Erythroblast (primary cell): ENCODE measurements at places on chromosomes 3 and 15.

GRCh38 chr3:99175276-99175812 lies 273.8 kb upstream of the DCBLD2 start:
- DNase-seq = no peak

DNA sequence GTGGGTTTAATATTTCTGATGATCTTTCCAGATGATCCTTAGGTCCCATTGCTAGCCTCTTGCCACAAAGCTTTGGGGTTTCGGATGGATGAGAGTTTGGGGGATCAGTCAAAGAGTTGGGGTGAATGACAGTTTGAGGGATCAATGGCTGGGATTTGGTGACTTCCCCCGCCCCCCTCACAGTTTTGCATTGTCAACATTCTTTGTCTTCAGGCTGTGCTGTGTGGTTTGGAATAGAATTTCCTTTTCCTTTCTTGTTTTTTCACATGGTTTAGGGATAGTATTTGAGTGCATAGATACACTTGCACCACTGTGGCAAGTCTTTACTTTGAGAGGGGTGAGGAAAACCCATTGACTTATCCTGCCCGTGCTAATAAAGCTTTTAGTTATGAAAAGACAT lies 14.3 kb downstream of the MEF2A start:
- no peak for DNase-seq

- no peak for DNase-seq
Measured at GRCh38 chr3:192675958-192676649, 51.2 kb downstream of the FGF12 start.

GRCh38 chr3:179921500-179921899 lies 115.2 kb downstream of the PEX5L start:
- DNase-seq = no peak

GRCh38 chr15:71084264-71084663 lies 31.0 kb upstream of the THSD4 start:
- DNase-seq = no peak

DNA sequence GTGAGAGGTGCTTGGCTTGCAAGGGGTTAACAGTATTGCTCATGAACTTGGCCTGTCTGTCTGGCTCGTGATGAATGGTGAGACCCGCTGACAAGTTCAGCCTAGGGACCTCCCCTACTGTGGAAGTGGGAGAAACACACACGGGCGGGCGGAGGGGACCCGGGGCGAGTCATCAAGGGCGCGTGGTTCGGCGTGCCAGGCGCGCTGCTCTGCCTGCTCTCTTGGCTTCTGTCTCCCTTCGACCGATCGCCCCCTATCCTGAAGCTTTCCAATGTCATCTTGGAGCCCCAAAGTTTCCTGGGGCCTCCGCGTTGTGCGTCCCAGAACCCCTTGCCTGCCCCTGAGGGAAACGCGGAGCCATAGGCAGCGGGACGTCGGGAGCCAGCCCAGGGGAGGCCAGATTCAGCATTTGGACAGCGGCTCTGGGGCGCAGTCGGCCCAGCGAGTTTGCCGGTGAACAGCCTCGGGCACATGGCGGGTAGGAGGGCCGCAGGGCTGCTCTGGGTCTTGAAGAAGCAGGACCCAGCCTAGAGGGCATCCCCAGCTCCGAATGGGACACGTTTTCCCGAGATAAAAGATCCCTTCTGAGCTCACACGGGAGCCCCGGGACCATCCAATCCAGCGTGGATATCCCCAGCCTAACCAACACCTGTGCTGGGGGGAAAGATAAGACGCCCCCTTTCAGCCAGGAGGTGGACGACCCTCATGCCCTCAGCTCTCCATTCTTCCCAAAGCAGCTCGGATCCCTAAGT lies 27.0 kb upstream of the POLG start:
- peak; percentile 49 for DNase-seq

DNA sequence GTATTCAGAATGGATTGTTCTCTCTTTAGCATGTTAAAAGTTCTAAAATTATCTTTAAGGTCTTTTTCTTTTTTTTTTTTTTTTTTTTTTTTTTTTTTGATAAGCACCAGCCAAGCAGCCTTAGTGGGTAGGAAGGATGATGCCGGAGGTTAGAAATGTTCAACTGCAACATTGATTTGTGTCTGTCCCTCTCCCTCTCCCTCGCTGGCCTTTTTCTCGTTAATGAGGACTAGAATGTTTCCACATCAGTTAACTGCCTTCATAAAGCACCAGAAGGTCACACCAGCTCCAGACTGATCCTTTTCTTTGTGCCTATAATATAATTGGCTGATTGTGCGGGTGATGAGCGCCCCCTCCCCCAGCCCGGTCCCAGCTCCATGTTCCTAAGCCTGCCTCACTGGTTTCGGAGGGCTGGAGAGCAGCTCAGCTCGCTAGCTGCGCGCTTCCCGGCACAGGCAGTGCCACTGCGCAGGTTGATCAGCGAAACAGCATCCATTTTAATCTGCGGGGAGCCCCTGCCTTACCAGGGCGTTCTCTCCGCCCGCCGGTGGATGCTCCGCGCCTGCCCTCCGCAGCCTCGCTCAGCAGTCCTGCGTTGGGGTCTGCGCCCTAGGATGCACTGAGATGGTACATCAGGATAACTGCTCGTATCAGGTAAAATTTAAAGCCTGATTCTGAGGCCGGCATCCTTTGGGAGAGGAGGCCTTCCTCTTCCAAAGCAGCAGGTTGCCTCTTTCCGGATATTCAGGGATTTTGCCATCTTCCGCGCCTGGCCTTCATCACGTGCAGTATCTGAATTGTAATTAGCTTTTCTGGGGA lies 148.9 kb upstream of the IL12A start:
- no peak for DNase-seq

GRCh38 chr15:51765751-51766150 lies 14.4 kb downstream of the TMOD2 start:
- no peak for DNase-seq

DNA sequence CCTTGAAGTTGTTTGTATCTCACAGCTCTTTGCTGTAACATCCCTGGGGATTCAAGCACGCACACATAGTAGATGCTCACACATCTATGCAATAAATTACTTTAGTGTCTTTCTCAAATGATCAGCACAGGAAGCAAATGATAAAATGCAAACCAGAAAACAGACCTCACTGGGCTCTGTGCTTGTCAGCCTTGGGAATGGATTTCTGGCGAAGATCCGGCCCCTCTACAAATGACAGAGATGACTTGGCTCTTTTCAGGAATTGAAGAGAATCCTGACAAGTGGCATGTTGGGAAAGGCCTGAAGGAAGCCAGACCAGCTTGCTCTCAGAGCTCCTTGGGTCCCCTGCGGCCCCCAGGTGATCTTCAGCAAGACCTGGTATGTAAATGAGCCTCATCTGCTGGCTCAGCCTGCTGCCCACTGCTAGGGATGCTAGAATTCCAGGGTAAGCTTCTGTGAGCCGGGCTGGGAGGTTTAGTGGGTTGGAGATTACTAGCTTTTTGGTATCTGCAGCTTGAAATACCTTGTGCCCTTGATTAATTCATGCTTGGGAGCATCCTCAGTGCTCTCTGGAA lies 54.1 kb downstream of the LPP start:
- no peak for DNase-seq

GRCh38 chr3:188036375-188037194 lies 117.4 kb upstream of the LPP start:
- DNase-seq = no peak

DNA sequence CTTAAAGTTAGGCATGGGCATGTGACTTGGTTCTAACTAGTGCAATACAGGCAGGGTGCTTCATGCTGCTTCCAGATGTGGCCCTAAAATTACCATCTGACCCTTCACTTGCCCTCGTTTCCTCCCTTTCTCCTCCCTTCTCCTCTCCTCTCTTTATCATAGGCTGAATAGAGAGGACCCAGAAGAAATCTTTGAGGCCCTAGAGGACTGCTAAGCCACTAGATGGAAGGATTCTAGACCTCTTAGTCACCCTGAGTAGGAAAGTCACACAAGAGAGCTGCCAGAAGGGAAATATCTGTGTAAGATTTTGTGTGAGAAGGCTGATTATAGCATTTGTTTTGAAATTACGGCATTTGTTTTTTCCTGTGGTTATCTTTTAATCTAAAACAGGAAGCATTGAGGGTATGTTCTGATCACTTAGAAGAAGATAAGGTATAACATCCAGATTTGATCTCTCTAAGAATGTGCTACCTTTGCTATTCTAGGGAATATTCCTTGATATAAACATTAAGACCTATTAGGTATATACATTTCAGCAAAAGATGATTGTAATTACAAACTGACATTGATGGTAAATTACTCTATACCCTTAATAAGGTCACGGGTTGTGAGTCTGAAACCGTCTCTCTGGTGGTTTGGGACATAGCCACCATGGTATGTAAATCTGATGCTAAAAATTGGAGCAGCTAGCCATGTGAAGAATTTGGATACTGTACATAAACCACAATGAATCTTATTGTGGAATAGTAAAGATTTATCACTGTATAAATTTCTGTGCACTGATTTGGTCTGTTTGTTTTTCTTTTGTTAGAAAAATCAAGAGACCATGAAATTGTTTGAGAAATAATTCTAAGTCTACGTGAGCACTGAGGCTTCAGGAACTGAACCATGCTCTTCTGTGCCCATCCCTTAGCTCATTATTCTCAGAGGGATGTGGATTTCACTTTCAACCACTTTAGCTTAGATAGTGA lies 84.1 kb downstream of the TP63 start:
- DNase-seq = no peak

DNA sequence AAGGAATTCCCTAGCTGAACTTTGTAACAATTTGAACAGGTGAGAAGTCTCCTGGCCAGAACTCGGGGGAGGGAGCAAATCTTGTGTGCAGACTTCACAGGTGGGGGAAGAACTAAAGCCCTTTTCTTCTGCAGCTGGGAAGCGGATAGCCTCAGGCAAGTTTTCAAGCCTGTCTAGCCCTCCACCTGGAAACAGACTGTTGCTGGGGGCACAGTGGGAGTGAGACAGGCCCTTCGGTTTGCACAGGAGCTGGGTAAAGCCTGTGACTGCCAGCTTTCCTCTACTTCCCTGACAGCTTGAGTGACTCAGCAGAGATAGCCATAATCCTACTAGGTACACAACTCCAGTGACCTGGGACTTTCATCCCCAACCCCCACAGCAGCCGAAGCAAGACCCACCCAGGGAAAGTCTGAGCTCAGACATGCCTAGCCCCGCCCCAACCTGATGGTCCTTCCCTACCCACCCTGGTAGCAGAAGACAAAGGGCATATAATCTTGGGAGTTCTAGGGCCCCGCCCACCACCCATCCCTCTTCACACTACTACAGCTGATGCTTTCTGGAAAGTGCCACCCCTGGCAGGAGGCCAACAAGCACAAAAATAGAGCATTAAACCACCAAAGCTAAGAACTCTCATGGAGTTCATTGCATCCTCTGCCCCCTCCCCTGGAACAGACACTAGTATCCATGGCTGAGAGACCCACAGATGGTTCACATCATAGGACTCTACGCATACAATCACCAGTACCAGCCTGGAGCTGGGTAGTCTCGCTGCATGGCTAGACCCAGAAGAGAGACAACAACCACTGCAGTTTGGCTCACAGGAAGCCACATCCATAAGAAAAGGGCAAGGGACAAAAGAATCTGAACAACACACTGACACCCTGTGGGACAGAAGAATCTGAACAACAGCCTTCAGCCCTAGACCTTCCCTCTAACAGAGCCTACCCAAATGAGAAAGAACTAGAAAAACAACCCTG lies 479.0 kb downstream of the RAP2B start:
- DNase-seq = no peak
